ENCODE measurements at places on chromosomes 7 and 10. TPM values are rescaled to one million over a fixed set of nuclear protein-coding genes. Genes with fewer than 3 reads are reported as not detected.

Gene SLC26A4
- total RNA-seq = not detected

Gene PON2
- total RNA-seq = 8.0 TPM

Gene SUN3
- not detected for total RNA-seq

Gene TYW1B
- 3.9 TPM for total RNA-seq

Gene CPA2
- total RNA-seq = not detected

All from CD8-positive, alpha-beta T cell (primary cell).